ENCODE measurements at places on chromosomes 11 and 22.
A peak's percentile ranks its signal among the peaks of the same experiment; 100 is the strongest.

GRCh38 chr22:36532466-36532865 is 3.5 kb upstream of the EIF3D start:
- DNase-seq: no peak

DNA sequence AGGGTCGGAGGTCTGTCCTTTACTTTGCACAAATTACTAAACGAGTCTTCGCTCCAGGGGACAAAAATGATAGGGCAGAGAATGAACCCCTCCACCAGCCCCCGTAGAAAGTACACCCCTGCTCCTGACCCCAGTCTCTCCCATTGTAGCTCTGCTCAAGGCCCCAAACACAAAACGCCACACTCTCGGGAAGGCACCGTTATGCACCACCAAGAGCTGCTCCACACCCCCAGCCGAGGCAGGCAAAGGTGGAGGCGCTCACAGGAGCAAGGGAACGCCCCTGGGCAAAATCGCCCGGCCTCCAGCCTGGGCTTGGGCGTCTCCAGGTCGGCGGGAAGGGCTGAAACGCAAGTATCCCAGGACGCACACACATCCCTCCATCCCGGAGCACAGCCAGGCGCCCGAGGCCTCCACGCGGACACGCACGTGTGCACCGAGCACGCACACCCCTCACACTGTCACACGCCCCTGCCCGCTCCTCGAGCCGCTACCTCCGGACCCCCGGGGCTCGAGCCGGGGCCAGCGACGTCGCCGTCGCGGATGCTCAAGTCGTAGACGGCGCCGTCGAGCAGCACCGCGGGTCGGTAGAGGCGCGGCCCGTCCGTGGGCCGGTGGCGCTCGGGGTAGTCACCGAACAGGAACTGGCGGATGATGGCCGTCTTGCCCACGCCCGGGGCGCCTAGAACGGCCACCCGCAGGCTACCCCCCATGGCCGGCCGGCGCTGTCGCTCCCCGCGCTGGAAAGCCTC is 786 bp downstream of the RASL10A start:
- DNase-seq: no peak

GRCh38 chr22:36243986-36244385 is 4.7 kb upstream of the APOL2 start:
- DNase-seq: no peak

- DNase-seq: no peak
Observed at GRCh38 chr11:122071709-122072202, 44.3 kb downstream of the BLID start.

GRCh38 chr11:12707500-12707880 is 33.3 kb downstream of the TEAD1 start:
- DNase-seq: no peak

DNA sequence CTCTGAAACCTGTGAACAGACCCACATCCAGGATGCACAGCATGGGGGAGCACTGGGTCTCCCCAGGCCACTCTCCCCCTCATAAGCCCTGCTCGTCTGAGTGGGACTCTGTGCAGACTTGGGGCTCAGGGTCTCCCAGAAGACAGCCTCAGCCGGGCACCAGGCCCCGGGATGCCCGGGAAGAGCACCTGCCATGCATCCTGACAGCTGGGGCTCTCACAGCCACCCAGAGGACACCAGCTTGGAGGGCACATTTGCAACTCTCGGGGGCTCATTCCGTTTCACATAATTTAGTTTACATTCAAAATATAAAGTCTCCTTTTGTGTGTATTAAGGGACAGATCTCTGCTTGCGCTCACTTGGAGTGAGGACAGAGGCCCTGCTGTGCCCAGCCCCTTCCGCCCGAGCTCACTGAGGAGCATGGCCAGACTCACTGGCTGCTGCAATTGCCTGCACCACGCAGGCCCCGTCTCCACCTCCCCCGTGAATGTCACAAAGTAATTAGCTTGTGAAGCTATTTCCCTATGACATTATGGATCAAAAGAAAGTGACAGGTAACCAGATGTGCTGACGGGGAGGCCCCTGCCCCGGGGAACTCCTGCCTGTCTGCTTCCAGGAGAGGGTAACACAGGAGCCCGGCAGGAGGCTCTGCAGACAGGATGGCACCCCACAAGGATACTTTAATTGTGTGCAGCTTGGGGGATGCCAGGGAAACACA is 275.6 kb downstream of the BRD1 start:
- DNase-seq: no peak

DNA sequence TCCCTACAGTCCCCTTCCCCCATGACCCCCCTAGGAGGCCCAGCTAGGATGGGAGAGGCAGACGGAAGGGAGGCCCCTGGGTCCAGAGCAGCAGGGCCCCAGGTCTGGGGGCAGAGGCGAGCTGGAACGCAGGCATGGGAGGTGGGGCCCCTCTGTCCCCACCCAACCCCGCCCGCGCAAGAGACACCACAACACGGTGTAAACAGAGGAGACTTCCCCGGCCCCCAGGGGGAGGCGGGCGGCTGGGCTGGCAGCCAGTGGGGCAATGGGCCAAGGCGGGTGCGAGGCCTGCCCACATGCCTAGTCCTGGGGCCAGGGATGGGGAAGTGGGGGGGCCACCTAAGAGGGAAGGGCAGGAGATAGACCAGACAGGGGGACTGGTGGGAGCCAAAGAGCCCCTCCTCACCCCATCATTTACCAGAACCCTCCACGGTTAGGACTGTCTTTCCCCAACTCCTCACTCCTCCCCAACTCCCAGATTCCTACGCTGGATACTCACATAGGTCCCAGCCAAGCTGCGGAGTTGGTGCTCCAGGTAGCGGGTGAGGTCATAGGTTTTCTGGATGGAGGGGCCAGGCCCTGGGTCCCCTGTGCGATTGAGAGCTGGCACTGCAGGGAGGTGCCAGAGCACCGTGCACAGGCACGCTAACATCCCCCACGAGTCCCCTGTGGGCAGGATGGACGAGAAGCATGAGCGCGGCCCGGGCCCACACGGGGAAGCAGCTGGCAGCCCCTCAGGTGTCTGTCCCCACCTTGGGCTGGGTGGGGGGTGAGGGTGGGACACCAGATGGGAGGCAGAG is 6.2 kb downstream of the CLCF1 start:
- DNase-seq: no peak

- no peak for DNase-seq
Observed at GRCh38 chr11:13880634-13881033, 81.9 kb upstream of the SPON1 start.

DNA sequence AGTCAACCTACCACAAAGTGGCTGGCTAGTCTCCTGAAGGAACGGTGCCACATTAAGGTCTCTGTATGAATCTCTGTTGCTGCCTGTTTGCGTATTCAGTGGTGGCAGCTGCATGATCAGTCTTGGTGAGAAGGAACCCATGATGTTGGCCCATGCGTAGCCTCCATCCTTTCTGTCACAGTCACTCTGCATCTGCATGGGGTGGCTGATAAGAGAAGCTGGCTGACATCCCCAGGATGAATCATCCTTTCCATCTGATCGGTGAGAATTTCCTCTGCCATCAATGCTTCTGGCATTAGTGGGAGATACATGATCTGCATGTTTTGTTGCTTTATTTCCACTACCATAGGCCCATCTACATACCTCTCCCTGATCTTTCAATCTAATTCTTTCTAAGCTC is 199.0 kb upstream of the NECTIN1 start:
- no peak for DNase-seq

- DNase-seq: no peak
Observed at GRCh38 chr11:128806506-128807261, 60.4 kb downstream of the KCNJ1 start.

DNA sequence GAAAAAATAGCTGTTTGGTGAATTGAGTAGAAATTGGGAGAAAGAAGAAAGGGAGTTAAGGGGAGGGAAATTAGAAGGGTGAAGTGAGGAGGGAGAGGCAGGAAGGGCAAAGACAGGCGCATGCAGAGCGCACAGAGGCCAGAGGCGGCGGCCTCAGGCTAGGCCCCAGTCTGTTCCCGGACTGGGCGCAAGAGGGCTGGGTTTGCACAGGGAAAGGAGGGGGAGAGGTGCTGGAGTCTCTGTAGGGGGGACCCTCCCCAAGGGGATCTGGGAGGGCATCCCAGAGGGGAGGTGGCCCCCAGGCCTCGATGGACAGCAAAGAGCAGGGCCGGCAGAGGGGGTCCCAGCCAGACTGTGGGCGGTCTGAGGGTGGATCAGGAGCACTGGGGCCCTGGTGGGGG is 1.3 kb upstream of the FLRT1 start:
- DNase-seq: no peak

DNA sequence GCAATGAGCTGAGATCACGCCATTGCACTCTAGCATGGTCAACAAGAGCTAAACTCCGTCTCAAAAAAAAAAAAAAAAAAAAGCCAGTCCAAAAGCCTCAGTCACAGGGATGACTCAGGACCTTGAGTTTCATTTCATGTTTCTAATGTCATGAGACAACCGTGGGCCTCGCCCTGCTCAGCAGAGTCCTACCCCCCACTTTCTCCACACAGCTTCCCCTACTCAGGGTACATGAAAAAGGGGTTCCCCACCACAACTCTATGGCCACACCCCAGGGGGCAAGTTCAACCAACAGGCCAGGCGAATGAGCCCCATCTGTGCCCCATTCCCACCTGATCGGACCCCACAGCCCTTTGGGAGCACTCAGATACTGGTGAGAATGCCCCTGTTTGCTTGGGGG is 24.3 kb upstream of the ADA2 start:
- no peak for DNase-seq

GRCh38 chr22:31935961-31936635 is 8.2 kb upstream of the YWHAH start:
- DNase-seq: no peak

DNA sequence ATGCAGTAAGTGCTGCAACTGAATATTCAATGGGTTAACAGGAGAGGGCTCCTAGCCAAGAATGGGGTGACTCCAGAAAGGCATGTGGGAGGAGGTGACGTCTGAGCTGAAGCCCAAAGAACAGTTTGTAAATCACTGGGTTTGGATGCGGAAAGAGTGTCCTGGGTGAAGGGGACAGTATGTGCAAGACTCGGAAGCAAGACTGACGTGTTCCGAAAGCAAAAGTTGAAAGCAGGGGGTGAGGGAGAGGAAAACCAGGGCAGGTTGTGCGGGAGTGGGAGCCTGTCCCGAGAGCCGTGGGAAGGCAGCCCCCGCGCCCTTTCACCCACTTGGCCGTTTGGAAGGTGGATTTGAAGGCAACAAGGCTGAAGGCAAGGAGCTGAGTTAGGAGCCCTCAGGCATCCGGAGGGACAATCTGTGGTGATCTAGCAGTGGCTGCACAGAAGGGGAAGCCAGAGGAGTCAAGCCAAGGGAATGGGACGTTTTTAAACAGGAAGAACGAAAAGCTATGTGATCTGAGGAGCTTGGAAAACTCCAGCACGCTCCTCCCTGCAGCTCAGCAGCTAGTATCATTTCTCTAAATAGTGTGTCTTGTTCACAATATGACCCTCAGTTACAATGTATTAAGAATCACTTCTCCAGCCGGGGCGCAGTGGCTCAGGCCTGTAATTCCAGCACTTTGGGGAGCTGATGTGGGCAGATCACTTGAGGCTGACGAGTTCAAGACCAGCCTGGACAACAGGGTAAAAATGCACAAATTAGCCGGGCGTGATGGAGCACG is 7.7 kb downstream of the SLC25A18 start:
- DNase-seq: no peak

DNA sequence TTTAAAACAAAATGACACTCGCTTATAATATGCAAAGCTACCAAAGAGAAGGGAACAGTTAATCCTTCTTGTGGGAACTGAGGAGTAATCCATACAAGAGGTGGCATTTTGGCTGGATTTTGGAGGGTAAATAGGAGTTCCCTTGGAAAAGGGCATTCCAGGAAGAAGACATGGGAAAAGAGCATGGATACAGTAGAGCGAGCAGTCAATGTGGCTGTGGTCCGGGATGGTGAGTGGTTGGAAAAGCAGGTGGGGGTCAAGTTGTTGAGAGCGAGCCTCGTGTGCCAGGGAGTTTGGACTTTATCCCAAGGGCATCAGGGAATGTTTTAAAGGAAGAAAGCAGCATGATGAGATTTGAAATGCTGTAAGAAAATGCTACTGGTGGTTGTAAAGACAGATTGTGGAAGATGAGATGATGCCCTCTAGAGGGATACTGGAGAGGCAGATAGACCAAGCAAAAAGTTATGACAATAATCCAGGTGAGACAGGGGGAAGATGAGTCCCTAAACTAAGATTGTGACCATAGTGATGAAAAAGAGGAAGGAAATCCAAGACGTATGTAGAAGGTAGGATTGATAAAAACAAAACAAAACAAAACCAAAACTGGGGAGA is 3.8 kb upstream of the MMP7 start:
- no peak for DNase-seq

DNA sequence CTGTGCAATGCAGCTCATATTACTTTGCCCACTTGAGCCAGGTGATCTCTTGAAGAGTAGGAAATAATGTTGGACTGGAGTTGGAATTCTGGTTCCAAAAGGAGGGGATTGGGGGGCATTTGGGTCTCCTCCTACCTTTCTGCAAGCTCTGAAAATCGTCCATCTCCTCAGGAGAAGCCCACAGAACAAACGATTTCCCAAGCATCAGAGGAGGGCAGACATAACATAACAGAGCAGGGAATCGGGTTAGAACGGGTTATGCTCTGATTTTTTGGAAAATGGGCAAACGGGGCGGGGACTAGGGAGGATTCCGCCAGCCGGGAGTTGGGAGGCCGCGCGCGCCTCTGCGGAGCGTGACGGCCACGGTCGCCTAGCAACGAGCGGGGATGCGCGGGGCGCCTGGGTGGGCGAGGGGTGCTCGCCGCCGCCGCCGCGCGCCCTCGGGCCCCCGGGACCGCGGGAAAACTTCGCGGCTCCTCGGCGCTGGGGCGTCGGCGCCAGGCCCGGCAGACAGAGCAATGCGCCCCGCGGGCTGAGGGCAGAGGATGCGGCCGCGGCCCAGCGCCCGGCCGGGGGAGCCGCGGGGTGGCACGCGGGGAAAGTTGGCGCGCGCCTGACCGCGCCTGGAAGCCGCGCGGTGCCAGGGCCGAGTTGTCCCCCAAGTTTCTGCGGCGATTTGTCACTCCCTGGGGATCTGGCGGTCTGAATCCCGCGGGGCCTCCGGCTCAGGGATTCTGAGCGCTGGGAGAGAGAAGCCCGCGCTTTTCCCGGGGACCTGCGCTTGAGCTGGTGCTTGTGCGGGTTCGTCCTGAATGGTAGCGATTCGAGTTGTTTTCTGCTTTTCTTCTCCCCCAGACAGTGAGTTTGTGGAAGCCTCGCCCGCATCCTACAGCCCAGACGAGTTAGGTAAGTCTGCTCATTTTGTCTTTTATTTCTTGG is 27.8 kb upstream of the AMOTL1 start:
- no peak for DNase-seq

- peak; percentile 34 for DNase-seq
Observed at GRCh38 chr11:45655347-45655756, 10.1 kb downstream of the CHST1 start.

- peak; percentile 55 for DNase-seq
Observed at GRCh38 chr11:60971520-60971919, at the start of gene CD6. Gene CD6, plus strand, starts transcription at chr11:60971680. Its CDS starts 186 bp downstream, at chr11:60971866.

- DNase-seq: no peak
Observed at GRCh38 chr11:64219755-64220154, 6.2 kb downstream of the TRPT1 start.

- no peak for DNase-seq
Observed at GRCh38 chr22:38864361-38865191, 7.4 kb downstream of the CBX6 start.

Measured in stimulated activated CD4-positive, alpha-beta T cell treated with anti-CD3 and anti-CD28 coated beads, Interleukin-1b, Interleukin-23, amount 100 ng/mL, for 4 hours (primary cell).